AG20443 (cell line): ENCODE measurements at places on chromosomes 16 and 17.

- no peak for DNase-seq
Observed at GRCh38 chr17:79944821-79945391, 90.8 kb downstream of the TBC1D16 start.

- DNase-seq = no peak
Observed at GRCh38 chr17:15406081-15406480, 61.3 kb downstream of the CDRT4 start.

DNA sequence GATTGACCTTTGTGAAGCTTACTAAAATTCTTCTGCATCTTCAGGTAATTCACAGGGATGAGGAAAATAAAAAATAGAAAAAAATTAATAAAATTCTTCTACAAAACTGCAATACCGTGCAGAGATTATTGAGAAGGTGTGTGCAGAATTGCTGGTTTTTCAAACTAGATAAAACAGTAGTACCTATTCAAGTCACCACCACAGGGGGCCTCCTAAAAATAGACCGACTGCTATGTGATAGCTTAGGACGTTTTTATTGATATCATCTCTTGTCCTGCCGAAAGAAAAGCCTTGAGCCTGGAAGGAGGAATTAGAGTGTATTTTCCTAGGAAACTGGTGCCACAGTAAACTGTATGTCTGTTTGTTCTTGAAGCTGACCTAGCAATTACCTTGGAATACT lies 325.9 kb downstream of the ZFHX3 start:
- DNase-seq = no peak

DNA sequence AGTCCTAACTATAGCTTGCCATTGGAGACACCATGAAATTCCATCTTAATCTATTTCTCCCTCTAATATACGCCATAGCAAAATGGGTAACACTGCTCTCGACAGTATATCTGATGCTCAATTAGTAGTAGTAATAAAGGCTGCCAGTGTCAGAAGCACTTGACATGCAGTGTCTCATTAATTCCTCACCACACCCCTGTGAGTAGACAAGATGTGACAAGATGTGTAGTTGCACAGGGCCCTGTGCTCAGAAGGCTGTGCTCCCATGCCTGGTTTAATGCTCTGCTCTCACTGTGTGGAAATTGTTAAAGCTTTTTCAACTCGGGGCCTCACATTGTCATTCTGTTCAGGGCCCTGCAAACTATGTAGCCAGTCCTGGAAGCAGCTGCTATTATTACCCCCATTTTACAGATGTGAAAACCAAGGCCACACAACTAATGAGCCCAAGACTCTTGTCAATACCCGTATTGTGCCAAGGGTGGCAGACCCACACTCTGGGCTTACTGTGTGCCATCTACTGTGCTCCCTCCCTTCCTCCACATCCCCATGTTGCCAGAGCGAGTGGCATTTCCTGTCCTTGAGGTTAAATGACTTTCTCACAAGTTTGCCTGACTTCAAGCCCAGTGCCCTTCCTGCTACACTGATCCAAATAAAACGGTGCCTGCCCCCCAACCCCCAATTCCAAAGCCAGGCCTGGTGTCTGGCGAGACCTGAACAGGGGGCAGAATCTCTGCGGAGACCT lies 287.3 kb upstream of the CCL2 start:
- DNase-seq = no peak

DNA sequence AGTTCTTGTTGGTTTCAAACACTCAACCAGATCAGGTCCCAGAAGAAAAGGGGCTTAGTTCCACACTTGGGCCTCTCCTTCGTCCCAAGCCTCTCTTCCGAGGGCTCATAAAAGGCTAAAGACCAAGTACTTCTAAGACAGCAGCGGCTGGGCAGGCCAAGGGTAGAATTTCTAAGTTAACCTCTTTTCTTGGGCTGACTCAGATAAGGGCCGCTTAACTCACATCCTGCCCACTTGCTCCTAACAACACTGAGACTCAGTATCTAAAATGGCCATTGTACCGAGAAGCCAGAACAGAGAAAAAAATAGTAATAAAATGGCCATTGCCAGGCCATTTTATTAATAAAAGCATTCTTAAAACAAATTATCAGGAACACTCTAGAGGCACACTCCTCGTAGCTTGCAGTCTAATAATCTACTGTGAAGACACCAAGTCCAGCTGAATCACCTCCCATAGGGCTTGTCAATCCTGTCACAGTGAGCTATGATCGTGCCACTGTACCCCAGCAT lies 42.1 kb downstream of the RANBP10 start:
- DNase-seq = no peak

DNA sequence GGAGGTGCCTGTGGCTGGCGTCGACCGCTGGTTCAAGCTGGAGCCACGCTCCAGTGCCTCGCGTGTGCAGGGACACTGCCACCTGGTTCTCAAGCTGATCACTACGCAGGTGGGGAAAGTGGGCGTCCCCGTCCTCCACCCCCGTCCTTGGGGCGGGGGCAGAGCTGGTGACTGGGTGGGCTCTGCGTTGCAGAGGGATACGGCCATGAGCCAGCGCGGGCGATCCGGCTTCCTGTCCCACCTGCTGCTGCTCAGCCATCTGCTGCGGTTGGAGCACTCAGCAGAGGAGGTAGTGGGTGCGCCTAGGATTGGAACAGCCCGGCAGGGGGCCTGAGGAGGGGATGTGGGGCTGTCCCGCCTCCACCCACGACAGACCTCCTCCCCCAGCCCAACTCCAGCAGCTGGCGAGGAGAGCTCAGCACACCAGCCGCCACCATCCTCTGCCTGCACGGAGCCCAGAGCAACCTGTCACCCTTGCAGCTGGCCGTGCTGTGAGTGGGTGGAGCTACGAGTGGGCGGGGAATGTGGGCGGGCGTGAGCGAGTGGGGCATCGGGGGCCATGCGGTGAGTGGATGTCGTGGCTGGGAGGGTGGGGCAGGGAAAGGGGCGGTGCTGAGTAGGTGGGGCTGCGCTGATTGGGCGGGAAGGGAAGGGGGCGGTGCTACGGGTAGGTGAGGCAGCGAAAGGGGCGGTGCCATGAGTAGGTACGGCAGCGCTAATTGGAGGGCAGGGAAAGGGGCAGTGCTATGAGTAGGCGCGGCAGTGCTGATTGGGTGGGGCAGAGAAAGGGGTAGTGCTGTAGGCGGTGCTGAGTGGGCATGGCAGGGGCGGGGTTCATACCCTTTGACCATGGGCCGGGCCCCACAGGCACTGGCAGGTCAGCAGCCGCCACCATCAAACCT lies 8.9 kb downstream of the TSR3 start:
- DNase-seq = peak; percentile 92

DNA sequence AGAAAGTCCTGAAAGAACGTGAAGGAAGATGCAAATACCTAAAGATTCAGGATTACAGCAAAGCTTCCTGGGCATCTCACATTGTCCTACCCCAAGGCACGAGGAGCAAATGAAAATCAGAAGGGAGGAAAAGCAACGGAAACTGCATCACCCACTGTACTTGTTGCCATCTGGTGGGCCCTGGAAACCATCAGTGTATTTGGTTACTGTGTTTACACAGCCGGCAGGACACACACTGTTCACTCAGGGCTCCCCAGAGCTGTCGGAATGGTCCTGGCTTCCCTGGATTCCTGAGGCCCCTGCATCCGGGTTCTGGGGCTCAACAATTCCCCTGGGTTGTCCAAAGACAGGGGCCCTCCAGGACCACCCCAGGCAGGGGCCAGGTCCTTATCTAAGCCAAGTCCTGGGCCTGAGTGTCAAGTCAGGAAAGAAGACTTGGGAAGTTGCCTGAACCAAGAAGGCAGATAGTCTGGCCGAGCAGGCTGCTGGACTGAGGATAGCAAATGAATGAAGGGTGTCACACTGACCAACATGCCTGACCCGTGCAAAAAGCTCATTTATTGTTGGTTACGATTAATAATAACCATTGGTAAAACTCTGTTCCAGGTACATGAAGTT lies 52.8 kb downstream of the SOX9 start:
- DNase-seq = no peak
